ENCODE measurements at places on chromosomes 2 and 18.

DNA sequence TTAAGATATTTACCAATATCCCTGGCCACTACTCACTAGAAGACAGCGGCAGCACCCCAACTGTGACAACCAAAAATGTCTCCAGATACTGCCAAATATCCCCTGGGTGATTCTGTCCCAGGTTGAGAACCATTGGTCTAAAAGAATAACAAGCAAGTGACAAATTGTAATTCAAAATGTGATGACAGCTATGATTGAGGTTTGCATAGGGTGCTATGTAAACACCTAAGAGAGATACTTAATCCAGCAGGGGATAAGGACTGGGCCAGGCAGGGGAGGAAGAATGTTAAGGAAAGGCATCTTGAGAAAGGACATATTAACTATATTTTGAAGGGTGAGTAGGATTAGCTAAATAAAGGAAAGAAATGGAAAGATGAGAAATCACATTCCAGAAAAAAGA lies 38.0 kb upstream of the ENOSF1 start:
- no peak for DNase-seq

- DNase-seq: no peak
Measured at GRCh38 chr2:233252227-233252626, 754 bp downstream of the ATG16L1 start.

- no peak for DNase-seq
Measured at GRCh38 chr2:51960841-51961335, 929.0 kb upstream of the NRXN1 start.

- no peak for DNase-seq
Measured at GRCh38 chr18:24976502-24976901, 375.5 kb downstream of the ZNF521 start.

DNA sequence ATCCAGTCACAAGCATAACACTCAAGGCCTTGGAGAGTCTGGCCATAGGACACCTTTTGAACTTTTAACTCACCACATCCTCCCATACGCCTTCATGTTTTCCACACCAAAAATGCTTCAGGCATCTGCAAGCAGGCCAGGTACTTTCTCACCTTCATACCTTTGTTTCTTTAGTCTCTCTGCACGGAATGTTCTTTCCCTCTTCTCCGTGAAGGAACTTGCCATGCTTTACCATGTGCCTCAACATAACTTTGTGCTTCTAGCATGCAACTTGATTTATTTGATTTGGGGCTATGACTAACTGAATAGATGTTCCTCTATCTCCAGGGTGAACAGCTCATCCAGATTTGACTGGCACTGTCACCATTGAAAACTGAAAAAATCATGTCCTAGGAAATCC lies 141.7 kb upstream of the ACVR2A start:
- DNase-seq: no peak

- no peak for DNase-seq
Measured at GRCh38 chr18:75558790-75559189, 131.3 kb upstream of the SMIM21 start.

- no peak for DNase-seq
Measured at GRCh38 chr2:24658531-24659202, 134.5 kb downstream of the PTRHD1 start.

GRCh38 chr2:3483227-3483985 lies 35.9 kb downstream of the ADI1 start:
- no peak for DNase-seq

- no peak for DNase-seq
Measured at GRCh38 chr2:127176371-127177311, 43.5 kb downstream of the CYP27C1 start.

DNA sequence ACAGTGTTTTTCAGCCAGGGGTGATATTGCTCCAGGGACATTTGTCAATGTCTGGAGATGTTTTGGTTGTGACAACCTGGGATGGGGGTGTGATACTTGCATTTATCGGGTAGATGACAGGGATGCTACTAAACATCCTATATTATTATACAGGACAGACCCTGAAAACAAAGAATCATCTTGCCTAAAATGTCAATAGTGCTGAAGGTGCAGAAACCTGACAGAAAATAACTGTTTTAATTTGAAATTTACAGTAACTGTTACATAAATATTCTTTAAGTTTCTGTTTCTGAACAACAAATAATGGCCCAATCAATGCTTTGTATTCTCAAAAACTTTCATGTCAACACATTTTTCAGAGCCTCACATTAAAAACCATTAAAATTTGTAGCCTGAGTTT lies 2.0 kb downstream of the IL36A start:
- DNase-seq: no peak

DNA sequence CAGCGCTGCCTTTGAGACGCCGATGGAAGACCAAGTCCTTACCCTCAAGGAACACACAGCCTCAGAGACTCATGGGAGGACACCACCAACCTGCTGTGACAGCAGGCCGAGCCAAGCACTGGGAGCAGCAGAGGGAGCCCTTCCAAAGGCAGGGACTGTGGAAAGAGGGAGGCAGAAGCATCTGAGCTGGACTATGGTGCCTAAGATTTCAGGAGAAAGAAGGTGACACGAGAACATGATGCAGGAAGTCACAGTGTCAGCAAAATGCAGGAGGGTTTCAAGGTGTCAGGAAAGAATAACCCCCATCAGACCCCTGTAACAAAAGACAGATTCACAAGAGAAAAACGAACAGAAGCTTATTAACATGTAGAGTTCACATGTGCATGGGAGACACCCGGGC lies 24.2 kb upstream of the COX7A2L start:
- no peak for DNase-seq

- no peak for DNase-seq
Measured at GRCh38 chr18:72866901-72867745, 664 bp downstream of the NETO1 start.

DNA sequence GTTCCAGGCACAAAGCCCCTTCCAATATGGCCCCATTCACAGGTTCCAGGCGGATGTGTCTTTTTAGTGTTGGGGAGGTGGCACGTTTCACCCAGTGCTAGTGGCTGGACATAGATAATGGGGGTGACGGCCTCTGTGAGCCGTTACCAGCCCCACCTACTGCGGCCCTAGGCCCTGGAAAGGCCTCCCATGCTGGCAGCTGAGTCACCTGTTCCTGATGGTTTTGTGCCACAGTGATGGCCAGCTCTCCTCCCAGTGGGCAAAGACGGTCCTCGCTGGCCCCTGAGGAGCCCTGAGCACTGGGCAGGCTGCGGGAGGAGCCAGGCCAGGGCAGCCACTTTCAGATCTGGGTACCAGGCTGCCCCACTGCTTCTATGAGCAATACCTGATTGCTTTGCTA lies 40.0 kb upstream of the GPC1 start:
- DNase-seq: no peak

- DNase-seq: no peak
Measured at GRCh38 chr2:70443726-70444125, 109.9 kb downstream of the TGFA start.

- DNase-seq: no peak
Measured at GRCh38 chr18:62372156-62372555, 47.0 kb downstream of the TNFRSF11A start.

DNA sequence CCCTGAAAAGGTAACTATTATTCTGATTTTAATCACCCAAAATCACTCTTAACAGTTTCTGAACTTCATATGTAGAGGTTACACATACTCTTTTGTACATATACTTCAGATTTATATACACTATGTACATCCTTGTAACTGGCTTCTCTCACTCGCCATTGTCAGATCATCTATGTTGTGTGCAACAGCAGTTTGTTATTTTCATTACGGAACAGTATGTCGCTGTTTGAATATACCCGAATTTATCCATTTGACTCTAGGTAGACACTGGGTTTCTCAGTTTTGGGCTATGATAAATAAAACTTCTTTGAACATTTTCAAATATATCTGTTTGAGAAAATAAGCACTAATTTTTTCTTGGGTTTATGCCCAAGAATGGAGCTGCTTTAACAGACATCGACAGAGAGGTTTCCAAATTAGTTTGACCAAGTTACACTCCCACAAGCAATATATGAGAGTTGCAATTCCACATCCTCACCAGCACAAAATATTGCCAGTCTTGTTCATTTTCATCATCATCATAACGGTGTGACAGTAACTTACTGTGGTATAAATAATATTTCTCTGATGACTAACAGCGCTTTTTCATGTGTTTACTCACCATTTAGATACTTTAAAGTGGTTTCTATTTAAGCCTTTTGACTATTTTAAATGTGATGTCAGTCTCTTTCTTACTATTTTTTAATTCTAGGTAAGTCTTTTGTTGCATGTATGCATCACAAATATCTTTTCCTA lies 80.9 kb downstream of the SMC6 start:
- DNase-seq: no peak

- no peak for DNase-seq
Measured at GRCh38 chr2:141654311-141654710, 476.5 kb downstream of the LRP1B start.

DNA sequence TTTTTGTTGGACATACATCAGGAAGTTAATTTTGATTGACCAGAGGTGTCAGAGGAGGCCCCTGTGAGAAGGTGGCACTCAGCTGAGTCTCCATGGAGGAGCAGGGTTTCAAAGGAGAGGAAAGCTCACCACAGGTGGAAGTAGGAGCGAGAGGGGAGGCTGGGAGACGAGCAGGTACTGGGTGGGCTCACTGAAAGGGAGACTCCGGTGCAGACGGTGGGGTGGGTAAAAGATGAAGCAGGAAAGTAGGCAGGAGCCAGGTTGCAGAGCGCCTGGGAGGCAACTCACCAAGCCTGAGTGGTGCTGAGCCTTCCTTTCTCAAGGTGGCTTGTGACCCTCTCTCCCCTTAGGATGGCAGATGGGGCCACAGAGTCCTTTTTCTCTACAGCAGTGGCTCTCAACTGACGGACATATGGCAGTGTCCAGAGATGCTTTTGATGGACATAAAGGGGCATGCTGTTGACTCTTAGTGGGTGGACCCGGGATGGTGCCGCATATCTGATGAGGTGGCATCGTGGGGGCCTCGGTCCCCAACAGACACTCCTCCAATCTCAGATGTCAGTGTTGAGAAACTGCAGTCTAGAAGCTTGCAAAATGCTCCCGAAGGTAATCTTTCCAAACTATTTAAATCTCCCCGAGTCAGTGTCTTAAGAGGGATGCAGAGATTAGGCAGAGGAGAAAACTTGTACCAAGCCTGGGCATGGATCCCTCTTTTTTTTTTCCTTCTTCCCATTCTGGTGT lies 64.0 kb downstream of the LPIN1 start:
- DNase-seq: no peak

DNA sequence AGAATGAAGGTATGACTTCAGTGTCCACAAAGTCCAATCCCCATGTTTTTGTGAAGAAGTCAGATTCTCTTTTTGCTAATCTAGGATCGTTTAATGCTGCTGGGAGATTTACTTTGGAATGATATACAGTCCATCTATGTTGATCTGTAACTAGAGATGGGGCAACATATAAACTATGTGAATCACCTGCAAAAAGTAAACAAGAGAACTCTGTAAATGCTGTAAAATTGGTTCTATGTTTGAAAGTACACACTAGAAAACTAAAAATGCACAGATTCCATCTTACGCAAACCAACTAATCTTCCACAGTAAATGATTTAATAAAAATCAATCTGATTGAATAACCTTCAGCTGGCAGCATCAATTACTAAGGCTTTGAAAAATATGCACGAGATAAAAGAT lies 37.5 kb downstream of the VPS54 start:
- no peak for DNase-seq

DNA sequence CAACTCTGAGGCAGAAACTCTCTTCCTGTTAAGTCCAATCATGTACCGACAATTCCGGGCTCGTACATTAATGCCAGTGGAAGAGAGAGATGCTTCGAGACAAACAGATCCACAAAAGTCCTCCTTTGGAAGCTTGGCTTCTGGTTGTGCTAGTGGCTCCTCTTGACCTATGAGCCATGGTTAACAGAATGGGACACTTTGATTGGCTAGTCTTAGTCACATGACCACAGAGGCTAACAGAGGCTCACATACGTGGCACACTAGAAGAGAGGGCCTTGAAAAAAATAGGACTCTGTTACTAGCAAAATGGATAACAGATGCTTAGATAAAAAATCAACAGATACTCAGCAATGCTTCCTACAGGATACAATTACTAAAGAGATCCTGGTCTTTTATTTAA lies 1211.9 kb upstream of the GYPC start:
- no peak for DNase-seq

DNA sequence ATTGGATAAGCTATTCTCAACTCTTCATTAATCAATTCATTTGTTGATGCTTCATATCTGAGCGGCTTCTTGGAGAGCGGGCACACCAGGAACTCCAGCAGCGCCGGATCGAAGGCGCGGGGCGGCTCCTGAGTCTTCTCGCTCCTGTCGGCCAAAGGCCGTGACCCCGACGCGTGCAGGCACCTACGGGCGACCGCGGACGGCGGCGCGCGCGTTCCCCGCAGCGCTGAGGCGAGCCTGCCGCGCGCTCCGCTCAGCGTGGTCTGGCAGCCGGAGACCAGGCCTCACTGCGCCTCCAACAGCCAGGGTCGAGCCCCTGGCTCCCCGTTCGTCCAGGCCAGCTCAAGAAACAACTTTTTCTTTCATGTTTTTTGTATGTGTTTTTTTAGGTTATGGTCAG lies 97.5 kb downstream of the ICA1L start:
- no peak for DNase-seq

GRCh38 chr2:145625111-145625510 lies 1105.2 kb upstream of the ZEB2 start:
- DNase-seq: no peak

- DNase-seq: no peak
Measured at GRCh38 chr2:201383136-201383535, 26.0 kb upstream of the FLACC1 start.

DNA sequence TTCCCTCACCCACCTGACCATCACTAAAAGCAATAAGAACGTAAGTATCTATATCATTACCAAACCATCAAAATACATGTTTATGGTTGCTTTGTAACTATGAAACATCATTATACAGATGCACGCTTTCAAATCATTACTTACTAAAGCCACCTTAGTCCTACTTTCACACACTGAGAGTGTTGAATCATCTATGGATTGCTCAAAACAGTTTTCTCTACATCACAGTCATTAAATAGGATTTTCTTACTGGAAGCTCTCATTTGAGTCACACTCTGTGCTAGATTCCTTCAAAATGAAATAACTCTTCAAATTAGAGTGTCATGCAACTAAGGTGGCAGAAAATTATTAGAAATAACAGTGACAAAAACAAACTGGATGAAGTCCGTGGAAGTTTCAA lies 878.4 kb downstream of the CPS1 start:
- no peak for DNase-seq

GRCh38 chr2:17813742-17814473 lies 2.4 kb upstream of the MSGN1 start:
- no peak for DNase-seq

DNA sequence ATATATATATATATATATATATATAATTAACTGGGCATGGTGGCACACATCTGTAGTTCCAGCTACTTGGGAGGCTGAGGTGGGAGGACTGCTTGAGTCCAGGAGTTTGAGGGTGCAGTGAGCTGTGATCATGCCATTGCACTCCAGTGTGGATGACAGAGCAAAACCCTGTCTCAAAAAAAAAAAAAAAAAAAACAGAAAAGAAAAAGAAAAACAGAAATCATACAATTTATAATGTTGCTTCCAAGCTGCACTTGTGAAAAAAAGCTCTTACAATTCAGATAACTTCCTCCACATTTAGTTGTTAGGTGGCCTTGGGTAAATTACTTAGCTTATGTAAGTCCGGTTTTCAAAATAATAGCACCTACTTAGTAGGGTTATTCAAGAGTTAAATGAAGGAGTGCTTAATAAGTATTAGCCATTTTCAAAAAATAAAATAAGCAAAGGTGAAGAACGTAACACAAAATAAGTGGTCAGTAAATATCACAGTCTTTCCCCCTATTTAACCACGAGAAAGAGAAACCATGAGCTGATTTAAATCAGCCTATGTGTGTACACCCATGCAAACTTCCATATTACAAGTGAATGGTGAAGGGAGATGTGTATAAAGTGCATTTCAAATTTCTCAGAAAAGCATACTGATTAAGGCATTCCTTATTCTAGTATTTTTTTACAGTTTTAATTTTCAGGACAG lies 2.3 kb downstream of the WIPF1 start:
- DNase-seq: no peak

Measured in CD4-positive, alpha-beta memory T cell (primary cell).